ENCODE measurements at places on chromosomes 1 and 21. TPM values are rescaled to one million over a fixed set of nuclear protein-coding genes. Genes with fewer than 3 reads are reported as not detected.

Gene OTUD3
- 1.2 TPM for polyA plus RNA-seq

Gene PTPN22
- 2.0 TPM for polyA plus RNA-seq

Gene RBP7
- not detected for polyA plus RNA-seq

Gene ODR4
- polyA plus RNA-seq, result 20.6 TPM

Gene FLG
- polyA plus RNA-seq, result 0.13 TPM

Gene LCE3D
- polyA plus RNA-seq, result not detected

Gene MIS18A
- polyA plus RNA-seq, result 123 TPM

Gene TNFRSF18
- not detected for polyA plus RNA-seq

Gene DYNLT5
- polyA plus RNA-seq, result 2.8 TPM

Gene LRRC52
- polyA plus RNA-seq, result not detected

Gene C1orf87
- polyA plus RNA-seq, result not detected

Gene C1orf94
- polyA plus RNA-seq, result not detected

Gene C1QC
- polyA plus RNA-seq, result 0.56 TPM

Gene NPR1
- 1.7 TPM for polyA plus RNA-seq

Gene TMPRSS15
- not detected for polyA plus RNA-seq

Gene RHBDL2
- polyA plus RNA-seq, result 0.20 TPM

Gene OR6K3
- not detected for polyA plus RNA-seq

Gene NCF2
- polyA plus RNA-seq, result not detected

Gene VASH2
- polyA plus RNA-seq, result 1.6 TPM

Gene VANGL2
- not detected for polyA plus RNA-seq

Gene CD164L2
- not detected for polyA plus RNA-seq

Gene ASAP3
- polyA plus RNA-seq, result 0.16 TPM

Gene CAMTA1
- 153 TPM for polyA plus RNA-seq

Gene SLC44A5
- 4.6 TPM for polyA plus RNA-seq

Gene RASAL2
- polyA plus RNA-seq, result 19.4 TPM

Gene ZNF695
- not detected for polyA plus RNA-seq

Gene RORC
- polyA plus RNA-seq, result not detected

Gene CA14
- polyA plus RNA-seq, result 2.5 TPM

Gene RNF186
- polyA plus RNA-seq, result not detected

Gene CELSR2
- polyA plus RNA-seq, result 4.2 TPM

Gene CLCA1
- polyA plus RNA-seq, result not detected

Data from Purkinje cell (primary cell).